Hindlimb muscle (tissue), 1 donor: ENCODE measurements at places on chromosomes 11 and 22. TPM values are rescaled to one million over a fixed set of nuclear protein-coding genes. Genes with fewer than 3 reads are reported as not detected.

DNA sequence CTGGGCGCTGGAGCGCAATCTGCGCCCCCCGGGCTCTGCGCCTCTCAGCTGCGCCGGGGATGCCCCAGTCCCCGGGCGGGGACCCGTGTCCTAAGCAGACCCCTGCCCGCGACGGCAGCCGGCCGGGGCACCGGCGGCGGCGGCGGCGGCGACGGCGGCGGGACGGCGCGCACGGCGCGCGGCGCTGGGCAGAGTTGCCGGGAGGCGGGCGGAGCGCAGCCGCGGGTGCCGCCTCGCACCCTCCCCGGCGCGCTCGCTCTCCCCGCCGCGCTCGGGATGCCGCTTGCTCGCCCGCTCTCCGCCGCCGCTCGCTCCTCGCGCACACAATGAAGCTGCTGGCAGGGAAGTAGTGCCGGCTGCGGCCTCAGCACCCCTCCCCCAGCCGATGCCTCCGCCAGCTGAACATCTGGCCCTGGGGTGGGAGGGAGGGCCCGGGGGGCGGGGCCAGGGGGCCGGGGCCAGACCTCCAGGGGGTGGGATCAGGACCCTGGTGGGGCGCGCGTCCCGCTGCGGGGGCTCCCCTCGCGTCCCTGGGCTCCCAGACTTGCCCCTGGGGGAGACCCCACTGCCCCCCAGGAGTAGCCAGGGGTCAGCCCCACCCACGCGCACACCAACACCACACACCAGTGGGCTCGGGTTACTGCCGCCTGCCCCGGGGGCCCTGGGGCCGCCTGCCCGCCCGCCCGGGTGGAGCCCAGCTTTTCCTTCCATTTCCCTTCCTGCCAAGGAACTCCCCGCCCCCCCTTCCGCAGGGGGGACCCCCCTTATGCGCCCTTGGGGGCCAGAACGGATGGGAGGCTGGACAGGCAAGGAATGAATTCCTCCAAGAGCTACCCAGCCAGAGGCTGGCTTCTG, at the start of gene RCOR2:
RCOR2 (minus strand) TSS at position 328 of the 855 bp plus-strand sequence. CDS start 708 bp downstream, outside the sequence.
- DNase-seq, result peak; percentile 85

The GRAP2 gene
- 0.79 TPM for polyA plus RNA-seq

The ACER3 gene
- polyA plus RNA-seq, result 7.5 TPM

The RHOD gene
- 13.7 TPM for polyA plus RNA-seq

DNA sequence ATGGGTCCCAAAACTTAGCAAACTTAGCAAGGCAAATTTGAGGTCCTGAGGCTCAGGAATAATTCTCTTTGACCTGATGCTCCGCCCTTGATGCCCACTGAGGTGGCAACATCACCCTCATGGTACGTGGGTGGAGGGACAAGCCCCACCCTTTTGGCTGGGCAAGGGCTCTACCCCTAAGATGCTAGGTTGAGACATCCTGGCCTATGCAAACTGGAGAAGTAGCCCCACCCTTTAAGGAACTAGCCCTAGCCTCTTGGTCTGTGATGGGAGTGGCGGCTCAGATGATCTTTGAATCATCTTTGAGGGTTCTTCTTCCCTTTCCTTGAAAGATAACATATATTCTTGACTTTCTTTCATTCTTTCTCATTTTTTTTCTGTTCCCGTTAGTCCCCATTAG, 32.9 kb downstream of the CABIN1 start:
- no peak for DNase-seq

DNA sequence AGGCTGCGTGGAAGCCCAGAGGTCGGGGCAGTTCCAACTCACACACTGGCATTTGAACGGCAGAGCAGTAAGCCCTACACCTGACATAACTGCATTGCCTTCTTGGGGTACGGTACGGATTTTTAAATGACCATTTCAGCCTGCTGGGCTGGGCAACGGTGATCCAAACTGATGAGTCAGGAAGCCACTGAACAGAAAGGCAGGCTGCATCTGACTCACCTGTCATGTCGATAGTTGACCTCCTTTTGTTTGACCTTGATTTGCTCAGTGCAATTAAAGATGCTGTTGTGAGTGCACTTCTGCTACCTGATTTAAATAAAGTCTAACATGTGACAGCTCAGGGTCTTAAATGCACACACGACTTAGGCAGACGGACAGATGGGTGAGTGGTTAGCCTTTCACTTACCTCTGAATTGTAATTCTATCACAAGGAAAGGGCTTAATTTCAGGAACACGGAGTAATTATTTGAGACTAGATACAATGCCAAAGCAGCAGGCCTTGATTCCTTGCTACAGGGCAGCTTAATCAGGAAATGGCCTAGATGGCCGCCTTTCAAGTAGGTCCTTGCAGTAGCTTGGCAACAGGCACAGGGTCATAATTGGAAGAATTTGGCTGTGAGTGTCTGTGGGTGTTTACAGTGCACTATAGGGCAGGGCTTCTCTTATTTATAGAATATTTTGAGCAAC, 52.2 kb downstream of the BMAL1 start:
- DNase-seq, result no peak

The DBX1 gene
- polyA plus RNA-seq, result 8.0 TPM

DNA sequence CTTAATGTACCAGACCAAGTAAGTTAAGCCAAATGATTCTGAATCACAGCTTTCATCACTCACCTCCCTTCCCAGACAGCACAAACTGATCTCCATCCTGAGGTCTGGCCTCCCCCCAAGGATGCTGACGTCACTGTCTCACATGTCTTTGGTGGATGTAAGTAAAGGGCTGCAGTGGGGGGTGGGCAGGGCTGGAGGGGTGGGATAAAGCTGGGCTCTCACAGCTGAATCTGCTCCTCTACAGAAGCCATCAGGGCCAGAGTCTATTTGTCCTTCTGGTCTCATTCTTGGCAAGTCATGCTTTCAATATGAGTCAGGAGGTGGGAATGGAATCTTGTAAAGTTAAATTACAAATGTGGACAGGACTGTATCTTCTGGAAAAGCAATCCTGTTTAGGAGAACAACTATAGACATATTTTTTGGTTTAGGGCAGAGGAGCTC, 32.7 kb downstream of the P4HA3 start:
- DNase-seq, result peak; percentile 76

GRCh38 chr22:36075724-36076123, 47.1 kb upstream of the RBFOX2 start:
- DNase-seq, result no peak

The SCN2B gene
- 2.9 TPM for polyA plus RNA-seq

- no peak for DNase-seq
These were observed 466.3 kb upstream of the ARHGAP42 start for GRCh38 chr11:100220801-100221200.

The VSTM5 gene
- 0.41 TPM for polyA plus RNA-seq

The OR4C16 gene
- polyA plus RNA-seq, result not detected

- DNase-seq, result no peak
These were observed 30.8 kb upstream of the RAG2 start for GRCh38 chr11:36628765-36629244.

The ELMOD1 gene
- 6.9 TPM for polyA plus RNA-seq

DNA sequence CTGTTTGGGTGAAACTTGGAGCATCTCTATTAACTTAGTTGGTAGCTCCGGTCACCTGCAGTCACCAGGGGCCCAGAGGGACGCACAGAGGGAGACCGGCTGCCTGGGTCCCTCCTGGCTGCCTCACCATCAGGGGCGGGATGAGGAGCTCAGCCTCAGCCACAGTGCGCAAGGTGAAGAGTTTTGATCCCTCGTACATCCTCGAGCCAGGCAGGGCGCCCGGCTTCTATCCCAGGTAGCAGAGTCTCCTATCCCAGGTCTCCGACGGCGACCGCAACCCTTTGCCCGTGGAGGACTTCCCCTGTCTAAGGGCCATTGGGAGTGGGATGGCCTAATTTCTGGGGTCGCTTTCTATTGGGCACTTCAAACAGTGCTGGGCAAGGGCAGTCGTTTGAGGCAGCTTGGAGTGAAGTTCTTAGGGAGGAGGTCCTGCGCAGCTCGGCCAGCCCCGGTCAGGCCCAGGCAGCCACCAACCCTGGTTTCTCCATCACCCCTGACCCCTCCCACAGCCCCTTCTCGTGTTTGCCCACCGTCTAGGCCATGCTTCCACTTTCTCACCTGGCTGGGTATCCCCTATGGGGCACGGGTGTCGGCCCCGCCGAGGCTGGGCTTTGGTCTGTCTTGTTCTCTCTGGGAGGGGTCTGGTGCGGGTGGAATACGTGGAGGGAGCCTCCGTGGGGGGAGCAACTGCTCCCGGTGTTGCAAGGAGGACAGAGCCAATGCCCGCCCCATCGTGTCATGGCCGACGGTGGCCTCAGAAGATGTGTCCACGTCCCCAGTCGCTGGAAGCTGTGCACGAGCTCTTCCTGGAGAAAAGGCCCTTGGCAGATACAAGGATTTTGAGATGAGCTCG, 3.6 kb upstream of the MRGPRG start:
- no peak for DNase-seq

The CD81 gene
- polyA plus RNA-seq, result 488 TPM

The MAPK8IP1 gene
- polyA plus RNA-seq, result 50.0 TPM

DNA sequence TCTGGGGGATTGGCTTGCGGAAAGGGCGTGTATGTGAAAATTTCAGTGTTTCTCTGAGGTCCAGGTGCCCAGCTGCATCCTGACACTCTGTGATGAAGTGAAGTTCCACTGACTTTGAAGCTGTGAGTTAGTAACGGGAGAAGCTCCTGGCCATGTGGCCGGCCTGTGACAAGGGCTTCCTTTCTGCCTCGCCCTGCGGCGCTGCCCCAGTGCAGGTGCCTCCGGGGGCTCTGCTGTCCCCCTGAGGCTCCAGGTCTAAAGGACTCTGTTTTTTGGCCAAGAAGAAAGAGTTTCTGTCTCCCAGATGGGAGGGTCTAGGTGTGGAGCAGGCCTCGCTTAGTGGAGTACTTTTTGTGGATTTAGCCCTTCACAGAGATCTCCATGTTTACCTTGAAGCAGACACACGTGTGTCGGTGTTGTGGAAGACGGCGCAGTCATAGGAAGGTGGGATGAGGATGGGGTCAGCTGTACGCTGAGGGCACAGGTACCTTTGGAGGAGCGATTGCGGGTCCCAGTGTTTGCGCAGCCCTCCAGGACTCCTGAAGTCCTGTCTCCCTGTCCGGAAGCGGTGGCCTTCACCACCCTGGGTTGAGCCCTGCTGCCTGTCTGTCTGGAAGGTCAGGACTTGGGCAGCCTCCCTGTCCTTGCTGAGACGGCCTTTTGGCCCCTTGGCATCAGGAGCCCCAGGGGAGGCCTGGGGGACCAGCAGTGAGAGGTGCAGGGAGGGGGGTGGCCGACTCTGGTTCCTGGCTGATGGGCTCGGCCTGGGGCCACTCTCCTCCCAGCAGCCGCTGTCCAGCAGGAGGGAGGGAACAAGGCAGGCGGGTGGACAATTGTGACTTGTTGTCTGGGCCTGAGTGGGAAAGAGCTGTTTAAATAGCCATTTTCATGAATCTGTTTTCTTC, 1249.3 kb downstream of the BRD1 start:
- DNase-seq, result no peak

The MAPK12 gene
- 29.1 TPM for polyA plus RNA-seq

The CD248 gene
- 106 TPM for polyA plus RNA-seq

DNA sequence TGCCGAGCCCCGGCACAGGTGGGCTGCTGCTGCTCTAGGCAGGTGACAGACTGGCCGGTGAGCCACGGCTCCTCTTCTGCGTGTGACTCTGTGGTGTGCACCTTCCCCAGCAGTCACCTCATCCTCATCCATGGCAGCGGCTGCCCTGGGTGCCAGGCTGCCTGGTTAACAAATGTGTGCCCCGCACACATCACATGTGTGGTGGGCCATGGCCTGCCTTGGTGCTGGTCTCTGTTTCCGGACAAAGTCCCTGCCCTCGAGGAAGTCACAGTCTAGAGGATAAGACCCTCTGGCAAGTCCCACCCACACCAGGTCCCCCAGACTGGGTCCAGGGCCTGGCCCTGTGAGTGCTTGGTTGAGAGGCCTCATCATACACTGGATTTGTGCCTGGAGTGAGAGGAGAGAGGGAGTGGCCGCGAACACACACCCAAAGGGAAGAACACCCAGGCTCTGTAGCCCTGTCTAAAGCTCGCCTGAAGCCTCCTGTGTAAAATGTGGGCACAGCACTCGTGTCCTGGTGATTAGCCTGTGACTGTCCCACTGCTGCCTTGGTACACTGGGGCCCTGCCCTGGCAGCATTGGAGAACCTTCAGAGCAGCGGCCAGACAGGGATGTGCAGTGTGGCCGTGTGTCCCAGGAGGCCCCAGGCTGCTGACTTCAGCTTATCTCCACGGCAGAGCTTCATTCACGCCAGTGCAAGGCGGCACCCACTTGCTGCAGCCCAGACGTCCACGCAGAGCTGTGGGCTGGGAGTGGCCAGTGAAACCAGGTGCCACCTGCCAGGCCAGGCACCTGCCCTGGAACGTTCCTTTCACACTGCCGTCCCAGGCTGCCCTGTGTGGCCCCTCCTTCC, 269.9 kb downstream of the TBC1D22A start:
- DNase-seq, result no peak

GRCh38 chr11:12026331-12027211, 18.1 kb upstream of the DKK3 start:
- no peak for DNase-seq

DNA sequence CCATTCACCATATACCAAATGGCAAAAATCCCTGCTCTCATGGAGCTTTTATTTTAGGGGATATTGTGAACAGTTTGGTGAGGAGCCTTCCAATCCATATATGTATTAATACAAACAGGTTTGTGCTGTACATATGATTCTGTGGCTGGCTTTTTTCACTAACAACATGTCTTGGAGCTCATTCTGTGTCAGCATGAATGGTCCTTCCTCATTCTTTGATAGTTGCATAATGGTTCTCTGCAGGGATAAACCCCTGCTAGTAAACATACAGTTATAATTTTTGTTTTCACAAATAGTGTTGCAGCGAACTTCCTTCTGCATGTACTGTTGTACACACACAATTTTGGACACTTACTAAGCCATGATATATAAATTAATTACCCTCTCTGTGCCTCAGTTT, 8.3 kb downstream of the PRR5L start:
- no peak for DNase-seq

- no peak for DNase-seq
These were observed 37.0 kb downstream of the MMP7 start for GRCh38 chr11:102493524-102493923.

The TP53AIP1 gene
- 0.21 TPM for polyA plus RNA-seq

The MAJIN gene
- polyA plus RNA-seq, result not detected

DNA sequence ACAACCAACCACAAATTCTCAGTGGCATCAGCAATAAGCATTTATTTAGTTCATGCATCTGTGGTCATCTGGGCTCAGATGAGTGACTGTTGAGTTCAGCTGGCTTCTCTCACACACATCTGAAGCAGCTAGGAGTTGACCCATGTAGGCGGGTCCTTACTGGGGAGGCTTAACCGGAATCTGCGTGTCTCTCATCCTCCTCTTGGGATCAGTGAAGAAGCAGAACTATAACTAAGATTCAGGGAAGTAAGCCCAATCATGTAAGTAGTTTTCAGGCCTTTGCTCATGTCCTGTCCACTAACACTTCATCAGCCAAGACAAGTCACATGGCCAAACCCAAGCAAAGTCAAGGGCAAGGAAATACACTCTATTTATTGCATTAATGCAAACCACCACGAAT, 236.2 kb downstream of the C11orf87 start:
- no peak for DNase-seq

The OSBPL5 gene
- 13.2 TPM for polyA plus RNA-seq

DNA sequence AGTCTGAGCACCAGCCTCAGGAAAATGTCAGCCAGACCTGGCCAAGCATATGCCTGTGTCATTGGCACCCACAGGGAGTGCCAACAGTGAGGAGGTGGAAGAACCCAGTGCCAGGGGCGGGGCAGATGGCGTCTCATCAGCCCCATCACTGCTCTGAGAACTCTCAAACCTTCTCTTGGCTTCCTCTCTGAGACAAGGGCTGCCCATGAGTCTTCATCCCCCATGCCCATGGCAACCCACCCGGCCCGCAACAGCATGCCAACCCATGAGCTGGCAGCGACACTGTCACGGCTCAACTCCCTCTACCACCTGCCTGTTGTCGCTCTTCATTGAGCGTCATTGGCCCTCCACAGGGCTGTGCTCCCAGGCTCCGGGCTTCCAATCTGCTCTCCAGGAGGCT, 340.5 kb downstream of the BUD13 start:
- no peak for DNase-seq

- no peak for DNase-seq
These were observed 139.5 kb downstream of the KIF18A start for GRCh38 chr11:27968461-27968860.
